ENCODE measurements at places on chromosomes 13 and 19. TPM values are rescaled to one million over a fixed set of nuclear protein-coding genes. Genes with fewer than 3 reads are reported as not detected.

CGB1 gene
- 0.83 TPM for total RNA-seq

DIRAS1 gene
- total RNA-seq, result 0.57 TPM

PSG3 gene
- not detected for total RNA-seq

ZNF888 gene
- total RNA-seq, result 14.5 TPM
